Stimulated activated CD8-positive, alpha-beta memory T cell treated with anti-CD3 and anti-CD28 coated beads, Interleukin-12 subunit alpha, Interleukin-12 subunit beta, amount 100 ng/mL, for 4 hours (primary cell): ENCODE measurements at places on chromosomes 7 and 10.

- no peak for DNase-seq
Observed at GRCh38 chr10:70320751-70321150, 36.9 kb upstream of the NPFFR1 start.

- no peak for DNase-seq
Observed at GRCh38 chr7:29063236-29063635, 83.1 kb downstream of the CPVL start.

GRCh38 chr7:93211228-93211818, 14.9 kb downstream of the HEPACAM2 start:
- DNase-seq = no peak

DNA sequence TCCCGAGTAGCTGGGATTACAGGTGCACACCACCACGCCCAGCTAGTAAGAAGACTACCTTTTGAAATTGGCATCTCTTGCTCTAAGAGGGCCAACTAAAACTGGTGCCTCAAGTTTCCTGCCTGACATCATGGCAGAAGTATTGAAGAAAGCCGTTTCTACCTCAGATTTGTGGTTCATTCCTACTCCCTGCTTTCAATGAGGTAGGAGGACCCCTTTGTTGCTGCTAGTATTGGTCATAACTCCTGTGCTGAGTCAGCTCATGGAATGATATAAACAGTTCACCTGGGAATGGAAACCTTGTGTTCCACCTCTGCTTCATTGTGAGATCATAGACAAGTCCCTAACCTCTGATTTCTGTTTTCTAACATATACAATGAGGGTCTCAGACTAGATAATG, 82.8 kb downstream of the CDK6 start:
- DNase-seq = no peak
